ENCODE measurements at places on chromosomes 5 and 9. TPM values are rescaled to one million over a fixed set of nuclear protein-coding genes. Genes with fewer than 3 reads are reported as not detected.

GRCh38 chr9:98075332-98075805 lies 18.8 kb downstream of the NANS start:
- no peak for DNase-seq

GRCh38 chr5:8770431-8770830 lies 775.4 kb downstream of the SEMA5A start:
- DNase-seq: no peak

DNA sequence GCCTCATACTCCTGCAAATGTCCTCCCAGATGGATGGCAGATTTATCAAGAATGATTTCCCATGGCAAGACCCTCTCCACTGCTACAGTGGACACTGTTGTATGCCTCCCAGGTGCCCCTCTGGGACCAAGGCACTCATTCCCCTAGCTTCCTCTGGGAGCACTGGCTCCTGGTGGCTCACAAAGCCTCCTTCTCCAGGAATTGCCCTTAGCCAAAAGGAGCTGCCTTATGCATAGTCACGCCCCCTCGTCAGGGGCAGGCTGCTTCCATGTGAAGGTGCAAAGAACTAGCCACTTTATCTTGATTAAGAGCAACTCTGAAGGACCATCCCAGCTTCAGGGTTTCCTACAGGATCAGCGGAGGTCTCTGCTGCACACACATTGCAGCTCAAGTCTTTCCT lies 358.1 kb downstream of the CDK5RAP2 start:
- no peak for DNase-seq

- DNase-seq: no peak
These were observed 424.6 kb downstream of the CSNK1G3 start for GRCh38 chr5:123936548-123936947.

DNA sequence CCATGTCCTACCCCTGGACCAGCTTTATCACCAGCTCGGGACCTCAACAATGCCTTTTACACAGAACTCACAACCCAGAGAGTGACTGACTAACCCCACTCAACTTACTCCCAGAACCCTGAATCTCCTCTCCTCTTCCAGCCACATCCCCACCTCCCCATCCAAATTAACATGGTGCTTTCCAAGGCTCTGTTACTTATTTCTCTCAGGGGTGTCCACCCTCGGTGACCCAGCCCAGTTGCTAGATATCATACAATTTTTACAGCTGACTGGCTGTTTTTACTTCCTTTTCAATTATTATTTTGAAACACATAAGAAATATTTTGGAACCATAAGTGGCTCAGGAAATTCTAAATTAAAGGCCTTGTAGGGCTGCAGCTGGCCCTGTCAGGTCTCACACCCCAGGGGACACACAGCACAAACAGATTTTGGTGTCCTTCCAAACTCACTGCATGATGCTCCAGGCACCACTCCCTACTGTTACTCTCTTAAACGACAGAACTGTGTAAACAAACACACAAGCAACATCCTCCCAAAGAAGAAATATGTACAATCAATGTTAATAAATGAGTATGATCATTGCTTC lies 180.6 kb downstream of the ADAMTS12 start:
- no peak for DNase-seq

GRCh38 chr5:127656825-127657224 lies 7.9 kb downstream of the CTXN3 start:
- no peak for DNase-seq

GRCh38 chr5:32531885-32532520 lies 53.4 kb upstream of the SUB1 start:
- no peak for DNase-seq

- DNase-seq: no peak
These were observed 375.3 kb upstream of the DAB2 start for GRCh38 chr5:39800042-39800601.

DNA sequence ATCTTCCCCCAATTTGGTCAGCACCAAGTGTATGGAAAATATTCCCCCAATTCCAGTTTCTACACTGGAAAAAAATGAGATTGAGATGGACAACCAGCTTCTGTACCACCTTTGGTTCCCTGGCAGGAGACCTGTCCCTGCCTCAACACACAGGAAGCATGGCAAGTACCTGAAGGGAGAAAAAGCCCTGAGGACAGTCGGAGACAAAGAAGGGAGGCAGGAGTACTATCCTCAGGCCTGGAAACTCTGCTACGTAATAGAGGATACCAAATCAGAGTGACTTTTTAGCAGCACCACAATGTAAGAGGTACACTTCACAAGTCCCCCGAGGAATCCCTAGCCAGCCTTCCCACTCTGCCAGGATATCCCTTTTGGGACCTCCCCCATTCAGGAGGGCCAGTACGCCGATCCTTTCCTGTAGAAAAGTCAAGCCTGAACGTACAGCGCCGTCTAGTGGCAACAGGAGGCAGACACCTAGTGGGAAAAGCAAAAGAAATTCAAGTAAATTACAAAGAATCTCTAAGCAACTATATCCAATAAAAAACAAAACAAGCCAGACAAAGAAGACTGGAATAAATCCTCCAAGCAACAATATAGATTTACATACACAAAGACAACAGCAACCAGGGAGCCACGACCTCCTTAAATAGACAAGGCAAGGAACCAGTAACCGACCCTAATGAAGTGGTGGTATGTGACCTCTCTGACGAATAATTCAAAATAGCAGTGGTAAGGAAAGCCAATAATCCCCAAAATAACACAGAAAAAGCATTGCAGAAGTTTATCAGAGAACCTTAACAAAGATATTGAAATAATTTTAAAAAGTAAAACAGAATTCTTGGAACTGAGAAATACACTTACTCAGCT lies 63.3 kb upstream of the SLCO6A1 start:
- DNase-seq: no peak

- no peak for DNase-seq
These were observed 13.9 kb downstream of the ZCCHC9 start for GRCh38 chr5:81315336-81315735.

ENTREP1 gene
- 11.0 TPM for total RNA-seq

ZDHHC11 gene
- 11.6 TPM for total RNA-seq

ANXA2R gene
- 2.9 TPM for total RNA-seq

MTX3 gene
- total RNA-seq: 22.7 TPM

RIOK2 gene
- total RNA-seq: 19.3 TPM

PCDHGA11 gene
- 29.1 TPM for total RNA-seq

Measured in cerebellum (tissue), 4 donors.